ENCODE measurements at places on chromosomes 5 and 9.

DNA sequence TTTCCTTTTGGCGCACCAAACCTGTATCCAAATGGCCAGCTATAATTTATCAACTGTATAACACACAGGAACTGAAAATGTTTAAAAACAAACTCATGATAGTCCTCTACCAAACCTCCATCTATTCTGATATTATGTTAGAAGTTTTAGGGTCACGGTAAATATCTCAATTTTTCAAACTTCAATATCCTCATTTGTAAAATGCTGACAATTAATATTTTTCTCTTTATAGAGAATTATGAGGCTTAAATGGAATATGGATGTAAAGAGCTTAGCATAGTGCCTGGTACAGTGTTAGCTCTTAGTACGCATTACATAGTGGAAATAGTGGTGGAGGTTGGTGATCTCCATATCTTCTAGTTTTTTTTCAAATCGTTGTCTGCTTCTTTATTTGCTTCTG, 917.6 kb downstream of the TLE4 start:
- no peak for DNase-seq

DNA sequence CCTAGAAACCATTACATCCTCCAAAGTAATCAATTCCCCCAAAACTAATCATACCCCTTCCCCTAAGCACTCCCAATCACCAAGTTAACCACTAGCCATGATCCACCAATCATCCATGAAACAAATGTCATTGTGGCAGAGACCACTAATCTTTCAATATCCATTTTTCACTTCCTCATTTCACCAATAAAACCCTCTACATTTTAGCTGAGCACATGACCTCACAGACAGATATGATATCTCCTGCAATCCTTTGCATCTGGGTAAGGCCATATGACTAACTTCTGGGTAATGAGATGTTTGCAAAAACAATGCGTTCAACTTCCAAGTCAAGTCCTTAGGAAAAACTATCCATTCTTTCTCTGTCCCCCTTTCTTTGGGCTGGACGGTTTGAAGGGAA, 20.7 kb downstream of the OR2S2 start:
- no peak for DNase-seq

GRCh38 chr5:56003679-56004078, 8.9 kb upstream of the IL6ST start:
- DNase-seq = no peak

GRCh38 chr9:113911850-113912557, 35.9 kb downstream of the ZNF618 start:
- no peak for DNase-seq

- no peak for DNase-seq
These were observed 97.3 kb upstream of the SPATA31C2 start for GRCh38 chr9:88235615-88236014.

GRCh38 chr9:126336736-126337325, 10.2 kb downstream of the MVB12B start:
- DNase-seq = no peak

DNA sequence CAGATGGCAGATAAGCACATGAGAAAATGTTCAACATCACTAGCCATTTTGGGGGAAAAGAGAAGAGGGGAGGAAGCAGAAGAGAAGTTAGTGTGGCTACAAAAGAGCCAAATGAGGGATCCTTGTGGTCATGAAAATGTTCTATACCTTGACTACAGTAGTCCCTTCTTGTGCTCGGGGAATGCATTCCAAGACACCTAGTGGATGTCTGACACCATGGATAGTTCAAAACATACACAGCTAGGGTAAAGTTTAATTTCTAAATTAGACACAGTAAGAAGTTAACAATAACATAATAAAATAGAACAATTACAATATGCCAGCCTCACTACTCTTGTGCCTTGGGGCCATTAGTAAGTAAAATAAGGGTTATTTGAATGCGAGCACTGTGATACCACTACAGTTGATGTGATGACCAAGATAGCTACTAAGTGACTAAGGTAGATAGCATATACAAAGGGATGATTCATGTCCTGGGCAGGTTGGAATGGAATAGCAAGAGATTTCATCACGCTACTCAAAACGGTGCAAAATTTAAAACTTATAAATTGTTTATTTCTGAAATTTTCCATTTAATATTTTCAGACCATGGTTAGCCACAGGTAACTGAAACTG, 344.1 kb downstream of the NR2F1-AS1 start:
- no peak for DNase-seq

- no peak for DNase-seq
These were observed 6.8 kb upstream of the LRRC14B start for GRCh38 chr5:184471-184870.
